K562 (cell line): ENCODE measurements at places on chromosomes 2 and 18. TPM values are rescaled to one million over a fixed set of nuclear protein-coding genes. Genes with fewer than 3 reads are reported as not detected.

GRCh38 chr2:99940963-99941362 lies 201.4 kb downstream of the AFF3 start:
- no peak for DNase-seq
- no peak overlapping the region for H3K27ac ChIP-seq
- no peak overlapping the region for H3K4me3 ChIP-seq
- H3K4me1 ChIP-seq, result no peaks in the 10 kb centered on the region
- no peaks in the 10 kb centered on the region for H3K36me3 ChIP-seq
- peaks cover 7% of the 10 kb centered on the region for H3K27me3 ChIP-seq

GRCh38 chr2:118607641-118608040 lies 239.8 kb downstream of the EN1 start:
- 0 out of 3 replicates have a peak, but pooled peaks cover 2% of the 10 kb centered on the region for H3K27me3 ChIP-seq
- H3K4me3 ChIP-seq, result no peak overlapping the region
- no peaks in the 10 kb centered on the region for H3K4me1 ChIP-seq
- no peak overlapping the region for H3K27ac ChIP-seq
- H3K36me3 ChIP-seq, result no peaks in the 10 kb centered on the region
- DNase-seq, result no peak

DNA sequence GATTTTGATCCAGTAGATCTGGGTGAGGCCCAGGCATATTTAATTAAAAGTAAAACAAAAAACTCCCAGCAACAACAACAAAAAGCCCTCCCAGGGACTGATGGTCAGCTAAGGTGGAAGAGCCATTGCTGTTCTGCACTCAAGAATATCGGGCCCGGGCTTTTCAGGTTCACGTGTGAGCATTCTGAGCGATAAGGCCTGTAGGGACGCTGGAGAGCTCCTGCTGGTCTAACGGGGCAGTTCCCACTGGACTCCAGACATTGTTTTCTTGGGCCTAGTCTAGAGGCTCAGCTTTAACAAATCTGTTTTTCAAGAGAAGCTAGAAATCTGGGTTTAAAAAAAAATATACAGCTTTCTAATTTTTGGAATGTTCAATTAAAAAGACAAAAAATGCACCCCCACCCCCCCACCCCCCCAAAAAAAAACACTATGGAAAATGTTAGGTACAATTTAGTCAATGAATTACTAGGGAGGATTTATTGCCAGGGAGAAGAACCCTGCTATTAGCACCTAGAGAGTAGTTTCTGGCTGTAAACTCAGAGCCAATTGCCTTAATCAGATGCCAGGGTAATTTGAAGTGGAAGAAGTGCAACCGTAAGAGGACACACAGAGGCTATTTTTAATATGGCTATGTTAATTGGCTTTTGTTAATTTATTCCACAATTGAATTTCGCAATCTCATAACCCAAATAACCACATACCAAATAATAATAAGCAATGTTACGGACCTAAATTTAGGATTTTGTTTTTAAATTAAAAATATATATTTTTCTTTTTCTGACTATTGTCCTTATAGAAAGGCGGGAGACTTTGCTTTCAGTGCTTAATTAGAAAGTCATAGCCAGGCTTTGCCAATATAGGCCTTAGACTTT lies 78.9 kb downstream of the MAP4K4 start:
- H3K4me3 ChIP-seq, result no peak overlapping the region
- peak; percentile 62 for DNase-seq
- H3K27me3 ChIP-seq, result no peaks in the 10 kb centered on the region
- peaks cover 17% of the 10 kb centered on the region for H3K4me1 ChIP-seq
- H3K36me3 ChIP-seq, result no peaks in the 10 kb centered on the region

DNA sequence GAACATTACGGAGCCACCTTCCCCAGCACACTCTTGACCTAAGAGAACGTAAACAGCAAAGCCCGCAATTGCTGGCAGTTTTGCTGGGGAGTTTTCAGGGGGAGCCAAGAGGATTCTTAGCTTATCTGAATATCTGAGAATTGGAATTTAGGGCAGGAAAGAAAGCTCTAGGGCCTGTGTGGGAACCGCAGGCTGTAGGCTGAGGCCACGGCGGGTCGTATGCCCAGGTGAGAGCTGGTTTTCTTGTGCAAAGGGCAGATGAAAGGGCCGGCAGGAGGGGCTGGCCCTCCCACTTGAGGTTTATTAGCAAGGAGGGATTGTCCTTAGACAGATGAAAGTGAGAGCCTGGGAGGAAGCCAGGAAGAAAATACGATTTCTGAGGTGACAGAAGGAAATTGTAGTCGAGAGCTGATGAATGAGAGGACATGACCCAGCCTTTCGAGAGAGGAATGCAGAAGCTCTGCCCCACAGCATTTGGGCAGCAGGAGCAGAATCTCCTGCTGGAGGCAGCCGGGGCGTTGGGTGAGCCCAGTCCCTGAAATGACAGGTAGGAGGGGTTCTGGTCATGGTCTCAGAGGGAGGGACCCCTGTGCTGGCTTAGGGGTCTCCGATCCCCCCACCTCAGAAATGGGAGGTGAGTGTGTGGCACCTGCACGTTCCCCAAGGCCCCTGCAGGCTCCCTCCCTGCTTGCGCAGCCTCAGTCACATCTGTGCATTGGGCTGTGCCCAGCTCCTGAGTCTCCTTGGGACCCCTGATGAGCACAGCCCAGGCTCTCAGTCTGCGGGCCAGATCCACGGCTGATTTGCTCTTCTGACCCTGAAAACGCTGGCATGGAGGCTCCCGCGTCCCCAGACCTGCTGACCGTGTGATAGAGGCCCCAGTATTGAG lies 61.1 kb downstream of the CABLES1 start:
- DNase-seq, result no peak
- peaks cover 59% of the 10 kb centered on the region for H3K27me3 ChIP-seq
- H3K4me1 ChIP-seq, result no peaks in the 10 kb centered on the region
- no peaks in the 10 kb centered on the region for H3K36me3 ChIP-seq

- no peaks in the 10 kb centered on the region for H3K36me3 ChIP-seq
- H3K27ac ChIP-seq, result no peak overlapping the region
- peak; percentile 24 for DNase-seq
- H3K4me1 ChIP-seq, result no peaks in the 10 kb centered on the region
Measured at GRCh38 chr18:23812546-23813440, 123.5 kb downstream of the LAMA3 start.

GRCh38 chr18:62324917-62325805 lies at the start of gene TNFRSF11A:
Gene TNFRSF11A, plus strand, starts transcription at chr18:62325310. Its CDS starts 43 bp downstream, at chr18:62325353.
- H3K27me3 ChIP-seq, result peaks cover 20% of the 10 kb centered on the region
- H3K4me1 ChIP-seq, result peaks cover 20% of the 10 kb centered on the region
- H3K36me3 ChIP-seq, result no peaks in the 10 kb centered on the region
- no peak within 1 kb of the TSS for H3K27ac ChIP-seq
- DNase-seq, result peak; percentile 46
- peak within 1 kb of the TSS; percentile 37 for H3K4me3 ChIP-seq

- no peak for DNase-seq
- no peaks in the 10 kb centered on the region for H3K27me3 ChIP-seq
- no peak overlapping the region for H3K4me3 ChIP-seq
Measured at GRCh38 chr18:73768043-73768442, 379.6 kb downstream of the FBXO15 start.

DNA sequence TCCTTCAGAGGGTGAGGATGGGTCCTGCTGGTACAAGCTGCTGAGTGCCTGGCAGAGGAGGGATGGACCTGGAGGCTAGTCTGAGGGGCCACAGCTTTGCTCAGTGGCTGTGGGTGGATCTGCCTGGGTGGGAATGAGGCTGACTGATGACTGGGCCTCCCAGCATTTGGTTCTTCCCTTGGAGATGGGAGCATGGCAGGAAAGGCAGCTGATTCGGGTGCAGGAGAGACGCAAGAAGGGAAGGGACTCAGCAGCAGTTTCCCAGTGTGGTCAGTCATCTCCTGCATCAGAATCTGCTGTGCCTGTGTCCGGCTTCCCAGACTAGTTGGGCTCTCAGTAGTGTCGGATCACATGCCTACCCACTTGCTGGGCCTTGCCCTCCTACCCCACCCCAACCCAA lies 7.3 kb downstream of the WIPF1 start:
- no peak overlapping the region for H3K4me3 ChIP-seq
- H3K36me3 ChIP-seq, result no peaks in the 10 kb centered on the region
- no peak for DNase-seq
- no peak overlapping the region for H3K27ac ChIP-seq
- peaks cover 17% of the 10 kb centered on the region; the same call in 1 of the 2 replicates for H3K27me3 ChIP-seq

DNA sequence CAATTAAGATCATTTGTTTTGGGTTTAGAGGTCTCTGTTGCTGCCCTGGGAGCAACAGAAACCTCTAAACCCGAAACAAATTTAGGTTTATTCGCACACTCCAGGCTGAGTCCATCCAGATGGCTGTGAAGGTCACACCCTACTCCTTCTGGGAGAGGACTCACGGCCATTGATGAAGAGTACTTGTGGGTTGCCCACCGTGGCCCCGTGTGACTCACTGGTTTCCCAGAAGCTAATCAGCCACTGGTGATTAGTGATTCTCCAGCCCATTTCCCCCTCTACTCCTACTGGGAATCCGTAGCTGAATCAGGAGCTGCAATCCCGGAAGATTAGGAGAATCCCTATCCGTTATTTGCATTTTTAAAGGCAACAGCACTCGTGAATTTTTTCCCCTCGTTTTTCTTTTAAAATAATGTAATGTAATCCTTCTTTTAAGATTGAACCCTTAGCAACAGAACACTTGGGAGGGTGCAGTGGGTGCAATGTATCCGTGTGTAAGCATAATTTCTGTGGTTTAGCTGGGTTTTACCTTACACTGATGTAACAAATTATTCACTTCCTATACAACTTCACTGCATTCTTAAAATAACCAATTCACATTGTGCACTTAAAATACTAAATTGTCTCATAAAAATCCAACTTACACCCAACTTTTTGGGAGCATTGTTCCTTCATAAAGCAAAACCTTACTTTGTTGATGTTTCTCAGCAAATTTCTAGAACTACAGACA lies 27.5 kb upstream of the EPAS1 start:
- no peaks in the 10 kb centered on the region for H3K36me3 ChIP-seq
- H3K27ac ChIP-seq, result no peak overlapping the region
- DNase-seq, result peak; percentile 47
- peaks cover 9% of the 10 kb centered on the region; the same call in 1 of the 2 replicates for H3K4me1 ChIP-seq
- no peaks in the 10 kb centered on the region for H3K27me3 ChIP-seq

- peaks cover 12% of the 10 kb centered on the region for H3K4me1 ChIP-seq
- peaks cover 25% of the 10 kb centered on the region for H3K36me3 ChIP-seq
- H3K4me3 ChIP-seq, result peak overlapping the region; percentile 84; the same call in 1 of the 2 replicates
- DNase-seq, result no peak
- peak overlapping the region; percentile 2; the same call in 1 of the 3 replicates for H3K27ac ChIP-seq
Measured at GRCh38 chr18:9612215-9612830, 2.0 kb downstream of the PPP4R1 start.

SCN9A gene
- total RNA-seq, result 8.5 and 10.4 TPM in 2 replicates

TMEM247 gene
- total RNA-seq, result 4.7 and 4.9 TPM in 2 replicates

TACR1 gene
- not detected in 2 replicates for total RNA-seq

TLX2 gene
- not detected in 2 replicates for total RNA-seq
